ENCODE measurements at places on chromosomes 12 and 14. TPM values are rescaled to one million over a fixed set of nuclear protein-coding genes. Genes with fewer than 3 reads are reported as not detected.
A peak's percentile ranks its signal among the peaks of the same experiment; 100 is the strongest.

- DNase-seq = no peak
These were observed 65.3 kb downstream of the FOS start for GRCh38 chr14:75343911-75344310.

GRCh38 chr12:101759396-101760047, 20.3 kb upstream of the SYCP3 start:
- DNase-seq = peak; percentile 72

- DNase-seq = peak; percentile 62
These were observed 138.0 kb downstream of the ANO2 start for GRCh38 chr12:5807090-5807414.

OR4K2 gene
- total RNA-seq = not detected

Measured in PC-3 (cell line).